ENCODE measurements at places on chromosomes 5 and 9. TPM values are rescaled to one million over a fixed set of nuclear protein-coding genes. Genes with fewer than 3 reads are reported as not detected.

The C7 gene
- total RNA-seq = not detected

- H3K27me3 ChIP-seq = no peaks in the 10 kb centered on the region
- no peak overlapping the region for H3K27ac ChIP-seq
- no peak overlapping the region for H3K4me3 ChIP-seq
- H3K4me1 ChIP-seq = peaks cover 56% of the 10 kb centered on the region
Observed at GRCh38 chr9:137642892-137643291, 24.1 kb downstream of the EHMT1 start.

GRCh38 chr5:177605667-177606066 lies 5.7 kb downstream of the B4GALT7 start:
- peaks cover 23% of the 10 kb centered on the region for H3K4me1 ChIP-seq
- no peaks in the 10 kb centered on the region for H3K27me3 ChIP-seq
- H3K4me3 ChIP-seq = no peak overlapping the region
- H3K27ac ChIP-seq = no peak overlapping the region

GRCh38 chr5:568061-568781 lies 43.9 kb upstream of the CEP72 start:
- no peak for DNase-seq
- H3K4me1 ChIP-seq = no peaks in the 10 kb centered on the region
- H3K27me3 ChIP-seq = peaks cover 14% of the 10 kb centered on the region
- no peak overlapping the region for H3K4me3 ChIP-seq
- H3K27ac ChIP-seq = no peak overlapping the region

DNA sequence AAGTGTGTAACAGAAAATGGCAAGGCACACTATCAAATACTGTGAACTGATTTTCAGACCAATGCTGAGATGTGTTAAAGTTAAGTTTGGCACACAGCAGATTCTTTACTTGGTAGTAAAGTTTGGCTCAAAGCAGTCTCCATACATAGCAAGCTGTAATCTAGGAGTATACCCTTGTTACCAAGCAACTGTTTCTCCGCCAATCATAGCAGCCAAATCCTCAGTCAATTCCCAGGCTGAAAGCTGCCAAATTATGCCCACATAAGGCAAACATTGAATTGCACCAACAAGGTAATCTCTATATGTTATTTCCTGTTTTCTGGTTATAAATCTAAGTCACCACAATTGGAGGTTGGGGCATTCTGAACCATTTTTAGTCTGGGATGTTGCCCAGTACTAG lies 345.7 kb downstream of the DEPDC1B start:
- H3K4me1 ChIP-seq = no peaks in the 10 kb centered on the region
- H3K27ac ChIP-seq = no peak overlapping the region
- DNase-seq = no peak
- H3K27me3 ChIP-seq = no peaks in the 10 kb centered on the region
- H3K4me3 ChIP-seq = no peak overlapping the region
- H3K36me3 ChIP-seq = no peaks in the 10 kb centered on the region

DNA sequence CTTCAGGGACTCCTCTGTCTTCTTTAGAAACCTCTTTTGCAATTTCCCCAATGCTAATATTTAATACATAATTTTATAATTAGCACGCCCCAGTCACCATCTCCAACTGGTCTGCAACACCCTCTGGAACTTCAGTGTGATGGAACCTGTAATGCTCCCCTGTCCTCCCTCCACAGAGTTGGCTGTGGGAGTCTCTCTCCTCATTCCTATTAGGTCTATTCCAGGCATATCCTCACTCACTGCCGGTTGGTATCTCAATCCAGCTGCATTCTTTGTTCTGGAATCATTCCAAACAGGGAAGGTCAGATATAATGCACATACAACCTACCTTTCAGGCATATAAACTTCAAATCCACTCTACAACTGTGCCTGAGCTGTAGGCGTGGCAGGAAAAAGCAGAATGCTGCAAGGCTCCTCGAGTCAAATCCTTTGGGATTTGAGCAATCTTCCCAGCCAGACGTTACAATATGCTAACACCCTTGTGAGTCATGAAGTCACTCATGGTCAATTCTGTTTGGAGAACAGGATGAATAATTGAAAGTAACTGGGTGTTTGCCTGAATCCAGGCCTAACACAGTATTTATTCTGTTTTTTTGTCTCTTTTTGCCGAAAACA lies 293.8 kb downstream of the CWC27 start:
- no peak overlapping the region for H3K27ac ChIP-seq
- H3K4me1 ChIP-seq = no peaks in the 10 kb centered on the region
- no peaks in the 10 kb centered on the region for H3K36me3 ChIP-seq
- H3K4me3 ChIP-seq = no peak overlapping the region

- peaks cover 10% of the 10 kb centered on the region for H3K4me1 ChIP-seq
- H3K36me3 ChIP-seq = no peaks in the 10 kb centered on the region
- H3K27ac ChIP-seq = no peak overlapping the region
- H3K4me3 ChIP-seq = no peak overlapping the region
- H3K27me3 ChIP-seq = no peaks in the 10 kb centered on the region
- no peak for DNase-seq
Observed at GRCh38 chr9:8817335-8817734, 1017.8 kb upstream of the DMAC1 start.

The HNRNPH1 gene
- total RNA-seq = 954 TPM

- H3K27ac ChIP-seq = no peak overlapping the region
- DNase-seq = no peak
- no peaks in the 10 kb centered on the region for H3K4me1 ChIP-seq
- no peaks in the 10 kb centered on the region for H3K36me3 ChIP-seq
- H3K4me3 ChIP-seq = no peak overlapping the region
- H3K27me3 ChIP-seq = no peaks in the 10 kb centered on the region
Observed at GRCh38 chr5:111135363-111135762, 43.2 kb downstream of the WDR36 start.

- DNase-seq = no peak
- H3K27me3 ChIP-seq = peaks cover 6% of the 10 kb centered on the region
- no peak overlapping the region for H3K27ac ChIP-seq
- no peaks in the 10 kb centered on the region for H3K36me3 ChIP-seq
- H3K4me1 ChIP-seq = peaks cover 7% of the 10 kb centered on the region
- no peak overlapping the region for H3K4me3 ChIP-seq
Observed at GRCh38 chr9:87118594-87118993, 171.3 kb upstream of the GAS1 start.

GRCh38 chr5:167448376-167448775 lies 843.1 kb upstream of the WWC1 start:
- H3K27me3 ChIP-seq = no peaks in the 10 kb centered on the region
- no peak overlapping the region for H3K27ac ChIP-seq
- no peaks in the 10 kb centered on the region for H3K4me1 ChIP-seq
- no peak for DNase-seq

DNA sequence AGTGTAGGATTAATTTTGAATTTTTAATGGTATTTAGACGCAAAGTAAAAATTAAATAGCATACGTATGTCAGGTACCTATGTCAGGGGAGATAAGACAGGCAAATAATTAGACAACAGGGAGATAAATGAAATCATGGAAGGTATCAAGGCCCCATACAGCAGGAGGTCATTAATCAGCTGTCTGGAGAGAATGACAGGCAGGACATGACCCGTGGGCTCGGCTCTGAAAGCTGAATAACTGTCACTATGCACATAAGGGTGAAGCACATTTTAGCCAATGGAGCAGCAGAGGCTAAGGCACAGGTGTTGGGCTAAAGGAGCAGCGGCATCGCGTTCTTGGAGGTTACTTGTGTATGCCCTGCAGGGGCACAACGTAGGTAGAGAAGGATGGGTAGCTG lies 11.9 kb downstream of the SLC25A51 start:
- no peak overlapping the region for H3K4me3 ChIP-seq
- H3K27me3 ChIP-seq = no peaks in the 10 kb centered on the region
- no peak for DNase-seq
- H3K4me1 ChIP-seq = no peaks in the 10 kb centered on the region
- no peak overlapping the region for H3K27ac ChIP-seq

- H3K36me3 ChIP-seq = no peaks in the 10 kb centered on the region
- no peaks in the 10 kb centered on the region for H3K4me1 ChIP-seq
- H3K27ac ChIP-seq = no peak overlapping the region
- H3K4me3 ChIP-seq = no peak overlapping the region
Observed at GRCh38 chr9:121640076-121640475, 11.4 kb upstream of the DAB2IP start.

GRCh38 chr9:116585896-116586295 lies 101.2 kb upstream of the TRIM32 start:
- DNase-seq = no peak
- no peak overlapping the region for H3K4me3 ChIP-seq
- no peak overlapping the region for H3K27ac ChIP-seq
- no peaks in the 10 kb centered on the region for H3K27me3 ChIP-seq
- no peaks in the 10 kb centered on the region for H3K36me3 ChIP-seq

GRCh38 chr5:175922192-175922885 lies 45.8 kb downstream of the THOC3 start:
- no peaks in the 10 kb centered on the region for H3K4me1 ChIP-seq
- no peak overlapping the region for H3K27ac ChIP-seq
- H3K4me3 ChIP-seq = no peak overlapping the region
- peaks cover 3% of the 10 kb centered on the region for H3K36me3 ChIP-seq
- no peak for DNase-seq

DNA sequence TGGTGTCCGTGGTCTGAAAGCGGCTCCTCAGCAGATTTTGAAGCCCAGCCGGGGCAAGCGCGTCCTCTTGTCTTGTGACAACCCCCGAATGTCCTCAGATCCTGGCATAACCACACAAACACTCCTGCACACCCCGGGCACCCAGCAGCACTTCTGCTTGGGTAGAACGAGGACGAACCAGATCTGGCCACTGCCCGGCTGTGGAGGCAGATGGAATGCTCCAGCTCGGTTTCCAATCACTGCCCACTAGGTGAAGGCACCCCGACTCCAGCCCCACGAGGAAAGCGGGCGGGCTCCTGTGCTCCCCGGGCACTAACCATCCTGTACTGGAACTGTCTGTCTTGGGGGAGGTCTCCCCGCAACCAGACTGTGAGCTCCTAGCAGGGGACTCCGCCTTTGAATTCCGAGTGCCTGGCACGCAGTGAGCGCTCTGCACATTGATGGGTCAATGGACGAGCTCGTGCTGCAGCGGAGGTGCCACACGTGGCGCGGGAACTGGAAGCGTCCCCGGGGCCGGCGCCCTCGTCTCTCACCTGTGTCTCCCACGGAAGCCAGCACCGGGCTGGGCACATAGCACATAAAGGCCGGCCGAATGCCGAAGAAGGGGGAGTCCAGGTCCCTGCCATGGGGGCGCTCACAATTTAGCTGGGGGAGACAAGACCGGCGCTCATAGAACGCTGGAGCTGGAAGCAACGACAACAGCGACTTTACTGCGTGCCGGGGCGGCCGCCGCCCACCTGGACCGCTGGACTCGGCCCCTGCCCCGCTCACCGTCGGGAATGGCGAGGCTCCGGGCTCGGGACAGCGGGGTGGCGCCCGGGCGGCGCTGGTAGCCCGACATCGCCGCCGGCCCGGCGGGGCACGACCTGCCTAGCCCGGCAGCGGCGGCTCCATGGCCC lies 608 bp downstream of the ENTR1 start:
- peak overlapping the region; percentile 92 for H3K27ac ChIP-seq
- H3K36me3 ChIP-seq = peaks cover 51% of the 10 kb centered on the region
- peak; percentile 35 for DNase-seq
- no peaks in the 10 kb centered on the region for H3K27me3 ChIP-seq

The TUSC1 gene
- 0.42 TPM for total RNA-seq

- H3K36me3 ChIP-seq = no peaks in the 10 kb centered on the region
- no peak overlapping the region for H3K4me3 ChIP-seq
- no peaks in the 10 kb centered on the region for H3K4me1 ChIP-seq
- no peak overlapping the region for H3K27ac ChIP-seq
Observed at GRCh38 chr5:158287643-158288271, 428.8 kb upstream of the CLINT1 start.

GRCh38 chr5:67536866-67537265 lies 340.3 kb upstream of the CD180 start:
- DNase-seq = no peak
- peak overlapping the region; percentile 55 for H3K27ac ChIP-seq
- no peak overlapping the region for H3K4me3 ChIP-seq
- no peaks in the 10 kb centered on the region for H3K36me3 ChIP-seq

The RAD1 gene
- 25.6 TPM for total RNA-seq

Data from activated CD4-positive, alpha-beta T cell treated with anti-CD3 and anti-CD28 coated beads, Interleukin-2, amount 10 ng/mL, durations not matched to agents 7 days and 5 days (primary cell).